ENCODE measurements at places on chromosomes 5 and 9. TPM values are rescaled to one million over a fixed set of nuclear protein-coding genes. Genes with fewer than 3 reads are reported as not detected.

The PLEKHG4B gene
- 0.38 TPM for total RNA-seq

The SLC26A2 gene
- 36.2 TPM for total RNA-seq

The DBH gene
- not detected for total RNA-seq

The SMIM33 gene
- not detected for total RNA-seq

DNA sequence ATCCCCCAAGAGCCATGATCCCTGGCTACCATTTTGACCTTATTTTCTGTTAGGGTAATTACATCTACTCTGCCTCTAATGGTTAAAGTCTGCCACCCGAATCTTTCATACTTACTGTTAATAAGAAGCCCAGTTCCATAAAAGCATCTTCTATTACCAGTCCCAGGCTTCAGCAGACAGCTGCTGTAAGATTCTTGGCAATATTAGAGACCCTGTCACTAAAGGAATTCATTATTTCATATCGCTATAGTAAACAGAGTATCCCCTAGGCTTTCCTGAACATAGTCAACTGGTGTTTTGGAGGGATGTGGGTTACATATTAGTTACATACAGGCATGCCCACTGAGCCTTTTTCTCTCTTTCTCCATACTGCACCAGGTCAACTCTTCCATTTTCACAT, 608.7 kb upstream of the SEMA6A start:
- DNase-seq: no peak

DNA sequence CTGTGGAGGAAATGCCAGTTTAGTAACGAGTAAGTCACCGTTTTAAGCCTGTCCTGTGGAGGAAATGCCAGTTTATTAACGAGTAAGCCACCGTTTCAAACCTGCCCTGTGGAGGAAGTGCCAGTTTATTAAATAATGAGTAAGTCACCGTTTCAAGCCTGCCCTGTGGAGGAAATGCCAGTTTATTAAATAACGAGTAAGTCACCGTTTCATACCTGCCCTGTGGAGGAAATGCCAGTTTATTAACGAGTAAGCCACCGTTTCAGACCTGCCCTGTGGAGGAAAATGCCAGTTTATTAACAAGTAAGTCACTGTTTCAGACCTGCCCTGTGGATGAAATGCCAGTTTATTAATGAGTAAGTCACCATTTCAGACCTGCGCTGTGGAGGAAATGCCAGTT, 18.9 kb upstream of the PDCD6 start:
- DNase-seq: no peak

- DNase-seq: no peak
Observed at GRCh38 chr9:33374190-33374589, 28.2 kb downstream of the AQP7 start.

- DNase-seq: no peak
Observed at GRCh38 chr5:144304688-144305087, 134.0 kb downstream of the KCTD16 start.

DNA sequence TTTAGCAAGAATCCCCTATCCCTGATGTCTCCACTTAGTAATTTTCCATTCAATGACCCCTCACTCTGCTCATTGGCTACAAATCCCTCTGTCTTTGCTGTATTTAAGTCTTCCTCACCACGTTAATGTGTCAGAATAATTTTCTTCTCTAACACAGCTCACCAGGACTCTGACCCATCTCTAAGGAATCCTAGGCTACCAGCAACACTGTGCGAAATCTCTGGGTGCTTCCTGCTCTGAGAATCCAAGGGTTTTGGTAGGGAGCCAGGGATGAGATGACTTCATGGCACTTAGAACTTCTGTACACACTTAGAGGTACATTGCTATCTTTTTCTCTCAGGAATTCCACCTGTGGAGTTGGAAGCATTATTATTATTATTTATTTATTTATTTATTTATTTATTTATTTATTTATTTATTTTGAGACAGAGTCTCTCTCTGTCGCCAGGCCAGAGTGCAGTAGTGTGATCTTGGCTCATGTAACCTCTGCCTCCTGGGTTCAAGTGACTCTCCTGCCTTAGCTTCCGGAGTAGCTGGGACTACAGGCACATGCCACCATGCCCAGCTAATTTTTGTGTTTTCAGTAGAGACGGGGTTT, 53.5 kb downstream of the FOXI1 start:
- DNase-seq: peak; percentile 3

DNA sequence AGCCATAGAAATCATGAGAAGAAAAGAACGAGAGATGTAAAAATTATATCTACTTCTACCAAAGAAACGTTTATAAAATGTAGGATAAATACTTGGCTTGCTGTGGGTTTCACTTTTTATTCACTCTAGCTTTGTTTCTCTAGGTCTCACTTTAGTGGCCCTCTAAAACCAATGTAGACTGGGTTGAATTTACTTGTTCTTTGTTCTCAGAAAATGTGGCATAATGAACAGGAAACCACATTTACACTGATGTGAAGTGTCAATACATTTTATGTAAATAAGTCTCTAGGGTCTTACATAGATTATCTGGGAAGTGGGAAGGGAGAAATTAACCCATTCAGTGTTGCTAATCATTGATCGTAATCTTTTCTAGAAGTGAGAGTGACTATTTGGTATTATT, 58.9 kb downstream of the PLPPR1 start:
- no peak for DNase-seq

DNA sequence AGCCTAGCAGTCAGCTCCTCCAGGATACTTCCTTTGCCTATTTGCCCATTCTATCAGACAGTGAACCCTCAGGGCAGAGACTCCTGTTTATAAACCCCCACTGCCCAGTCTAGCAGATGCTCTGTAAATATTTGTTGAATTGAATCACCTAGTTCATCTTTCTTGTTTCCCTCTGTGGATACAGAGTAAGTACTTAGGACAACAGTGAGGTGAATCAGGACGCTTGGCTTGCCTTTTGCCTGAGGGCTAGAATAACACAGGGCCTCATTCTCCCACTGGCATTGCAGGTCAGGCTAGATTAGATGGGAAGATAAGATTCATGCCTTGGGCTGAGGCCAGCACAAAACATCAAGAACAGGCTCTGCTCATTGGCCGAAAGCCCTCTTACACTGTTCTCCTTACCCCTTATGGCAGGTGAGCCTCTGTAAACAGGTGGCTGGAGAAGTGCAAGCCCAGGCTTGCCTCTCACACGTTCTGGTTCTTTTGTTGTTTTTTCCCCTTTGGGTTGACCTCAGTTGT, 22.2 kb downstream of the TNFSF8 start:
- DNase-seq: peak; percentile 47

GRCh38 chr9:98430535-98431292, 175.3 kb upstream of the TBC1D2 start:
- no peak for DNase-seq
